EL (cell line): ENCODE measurements at places on chromosomes 13 and 19.

GRCh38 chr19:49891393-49891792 is 5.3 kb downstream of the IL4I1 start:
- no peak for DNase-seq

- DNase-seq = no peak
Measured at GRCh38 chr19:38388349-38389100, at the start of gene SPRED3. Gene SPRED3 (plus strand): TSS chr19:38388697. CDS start chr19:38390303, 1,606 bp downstream.

DNA sequence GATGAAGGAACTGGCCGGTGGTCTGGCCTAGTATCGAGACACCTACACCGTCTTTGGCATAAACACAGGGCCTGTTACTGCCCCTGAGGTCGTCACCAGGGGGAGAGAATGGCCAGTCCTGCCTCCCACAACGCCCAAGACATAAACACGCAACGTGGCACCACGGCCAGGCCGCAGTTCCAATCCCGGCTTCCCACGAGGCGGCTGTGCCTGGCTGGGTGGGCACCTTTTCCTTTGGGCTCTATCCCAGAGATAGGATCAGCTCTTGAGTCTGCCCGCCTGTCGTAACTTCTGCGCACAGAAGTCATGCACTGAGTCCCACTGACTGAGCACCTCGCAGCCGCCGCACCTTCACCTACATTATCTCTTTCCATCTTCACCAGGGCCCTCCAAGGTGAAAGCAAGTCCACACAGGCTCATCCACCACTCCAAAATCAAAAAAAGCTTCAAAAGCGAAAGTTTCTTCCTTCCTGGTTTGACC is 1.1 kb downstream of the MIER2 start:
- no peak for DNase-seq

GRCh38 chr13:106494506-106494905 is 41.0 kb downstream of the EFNB2 start:
- DNase-seq = no peak

DNA sequence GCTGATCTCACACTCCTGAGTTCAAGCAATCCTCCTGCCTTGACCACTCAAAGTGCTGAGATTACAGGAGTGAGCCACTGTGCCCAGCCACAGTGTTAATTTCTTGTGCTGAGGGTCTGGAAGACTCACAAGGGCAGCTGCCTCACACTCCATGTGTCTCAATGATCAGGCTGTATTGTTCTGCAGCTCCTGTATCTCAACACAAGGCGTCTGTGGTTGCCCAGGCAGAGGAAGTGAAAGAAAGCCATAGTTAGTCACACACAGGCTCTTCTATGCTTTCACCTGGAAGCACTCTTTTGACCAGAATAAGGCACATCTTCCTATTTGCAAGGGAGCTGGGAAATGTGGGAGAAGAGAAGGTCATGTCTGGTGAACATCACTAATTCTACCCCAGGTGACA is 107.3 kb upstream of the ZNF507 start:
- DNase-seq = no peak

DNA sequence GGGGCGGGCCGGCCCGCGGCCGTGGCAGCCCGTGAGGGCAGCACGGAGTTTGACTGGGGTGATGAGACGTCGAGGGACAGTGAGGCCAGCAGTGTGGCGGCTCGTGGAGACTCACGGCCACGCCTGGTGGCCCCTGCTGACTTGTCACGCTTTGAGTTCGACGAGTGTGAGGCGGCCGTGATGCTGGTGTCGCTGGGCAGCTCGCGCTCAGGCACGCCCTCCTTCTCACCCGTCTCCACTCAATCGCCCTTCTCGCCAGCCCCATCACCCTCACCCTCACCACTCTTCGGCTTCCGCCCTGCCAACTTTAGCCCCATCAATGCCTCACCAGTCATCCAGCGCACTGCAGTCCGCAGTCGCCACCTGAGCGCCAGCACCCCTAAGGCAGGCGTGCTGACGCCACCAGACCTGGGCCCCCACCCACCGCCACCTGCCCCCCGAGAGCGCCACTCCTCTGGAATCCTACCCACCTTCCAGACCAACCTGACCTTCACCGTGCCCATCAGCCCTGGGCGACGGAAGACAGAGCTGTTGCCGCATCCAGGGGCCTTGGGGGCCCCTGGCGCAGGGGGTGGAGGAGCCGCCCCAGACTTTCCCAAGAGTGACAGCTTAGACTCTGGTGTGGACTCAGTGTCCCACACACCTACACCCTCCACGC is 4.5 kb downstream of the CIC start:
- DNase-seq = no peak

- DNase-seq = no peak
Measured at GRCh38 chr19:11375143-11375948, 880 bp downstream of the SWSAP1 start.

DNA sequence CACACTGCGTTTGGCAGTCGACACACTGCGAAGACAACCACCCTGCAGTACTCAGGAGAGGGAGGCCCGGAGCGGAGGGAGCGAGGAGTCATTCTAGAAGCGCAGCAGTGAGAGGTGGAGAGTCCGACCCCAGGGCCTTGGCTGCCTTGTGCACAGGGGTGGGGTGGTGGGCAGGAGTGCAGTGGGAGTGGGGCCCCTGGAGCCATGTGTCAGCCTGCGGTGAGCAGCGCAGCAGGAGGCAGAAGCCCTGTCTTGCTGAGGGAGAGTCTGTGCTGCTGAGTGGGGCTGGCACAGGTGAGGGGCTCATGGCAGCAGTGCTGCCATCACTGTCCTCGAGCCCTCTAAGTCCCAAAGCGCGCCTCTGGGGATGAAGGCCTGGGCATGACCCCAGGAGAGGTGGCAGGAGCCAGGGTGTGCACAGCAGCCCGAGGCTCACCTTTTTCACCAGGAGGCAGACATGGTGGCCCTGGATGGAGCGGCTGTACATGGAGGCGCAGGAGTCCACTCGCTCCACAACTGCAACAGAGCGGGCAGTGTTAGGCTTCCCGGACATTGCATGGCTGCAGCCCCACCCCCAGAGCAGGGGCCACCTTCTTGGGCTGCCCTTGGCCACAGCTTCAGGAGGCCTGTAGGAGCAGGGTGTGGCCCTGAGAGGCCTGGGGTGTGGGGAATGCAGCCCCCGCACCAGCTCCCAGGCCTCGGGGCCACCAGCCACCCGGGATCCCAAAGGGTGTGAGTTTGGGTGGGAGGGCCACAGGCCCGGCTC is 11.7 kb downstream of the IZUMO4 start:
- DNase-seq = no peak

- DNase-seq = no peak
Measured at GRCh38 chr13:20988033-20988908, 73.1 kb downstream of the LATS2 start.

- no peak for DNase-seq
Measured at GRCh38 chr13:99806671-99807070, 164.9 kb downstream of the ZIC5 start.

DNA sequence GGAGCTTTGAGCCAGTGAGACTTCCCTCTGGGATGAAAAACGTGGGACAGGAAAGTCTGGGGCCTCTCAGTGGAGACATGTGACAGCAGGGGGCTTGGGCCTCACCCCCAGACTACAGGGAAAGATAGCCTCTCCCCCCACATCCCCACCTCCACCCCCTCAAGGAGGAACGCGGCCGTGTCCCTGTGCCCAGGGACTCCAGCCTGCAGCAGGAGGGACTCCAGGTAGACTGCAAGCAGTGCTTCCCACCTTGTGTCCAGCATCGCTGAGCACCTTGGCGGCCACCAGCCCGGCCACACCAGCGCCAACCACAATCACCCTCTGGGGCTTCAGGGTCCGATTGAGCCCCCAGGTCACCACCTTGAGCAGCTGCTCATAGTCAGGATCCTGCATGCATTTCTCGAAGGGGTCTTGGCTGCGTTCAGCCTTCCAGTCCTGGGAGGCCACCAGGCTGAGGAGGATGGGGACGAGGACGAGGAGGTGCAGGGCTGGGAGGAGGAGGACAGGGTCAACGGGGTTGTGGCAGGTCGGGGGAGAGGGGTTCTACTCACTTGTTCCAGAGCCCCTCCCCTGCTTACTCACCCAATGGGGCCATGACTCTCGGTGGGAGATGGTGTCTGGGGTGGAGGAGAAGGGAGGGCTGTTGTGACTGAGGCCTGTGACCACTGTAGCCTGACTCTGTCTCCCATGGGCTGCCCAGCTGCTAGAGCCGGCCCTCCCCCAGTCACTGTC is 955 bp downstream of the IL4I1 start:
- no peak for DNase-seq

DNA sequence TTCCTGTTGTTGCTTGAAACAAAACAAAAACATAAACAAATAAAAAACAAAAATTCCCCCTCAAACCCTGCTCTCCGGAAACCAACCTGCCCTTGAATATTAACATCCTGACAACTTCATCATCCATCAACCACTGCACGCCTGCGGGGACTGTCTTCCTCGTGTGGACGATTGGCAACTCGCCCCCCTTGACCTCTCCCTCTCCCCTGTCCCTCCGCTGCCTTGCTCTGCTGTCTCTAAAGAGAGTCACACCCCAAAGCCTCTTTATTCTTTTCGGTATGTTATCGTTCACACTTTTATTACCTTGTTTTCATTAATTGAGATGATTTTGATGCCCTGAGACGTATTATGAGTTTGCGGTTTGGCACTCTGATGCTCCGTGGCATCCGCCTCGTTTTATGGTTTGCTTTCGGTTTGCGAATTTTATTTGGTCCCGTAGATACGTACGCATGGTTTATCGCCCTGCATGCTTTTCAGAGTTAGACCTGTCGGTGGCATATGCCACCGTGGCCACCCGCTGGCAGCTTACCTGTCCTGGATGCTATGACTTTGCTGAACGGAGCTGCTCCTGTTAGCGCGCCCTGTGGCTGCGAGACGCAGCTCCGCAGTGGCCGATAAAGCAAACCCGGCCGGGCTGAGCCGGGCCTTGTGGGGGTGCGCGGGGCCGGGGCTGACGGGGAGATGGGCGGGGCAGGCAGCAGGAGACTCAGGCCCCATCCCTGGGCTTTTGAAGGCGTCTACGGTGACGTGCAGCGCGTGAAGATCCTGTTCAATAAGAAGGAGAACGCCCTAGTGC is 10.6 kb downstream of the PTBP1 start:
- no peak for DNase-seq

DNA sequence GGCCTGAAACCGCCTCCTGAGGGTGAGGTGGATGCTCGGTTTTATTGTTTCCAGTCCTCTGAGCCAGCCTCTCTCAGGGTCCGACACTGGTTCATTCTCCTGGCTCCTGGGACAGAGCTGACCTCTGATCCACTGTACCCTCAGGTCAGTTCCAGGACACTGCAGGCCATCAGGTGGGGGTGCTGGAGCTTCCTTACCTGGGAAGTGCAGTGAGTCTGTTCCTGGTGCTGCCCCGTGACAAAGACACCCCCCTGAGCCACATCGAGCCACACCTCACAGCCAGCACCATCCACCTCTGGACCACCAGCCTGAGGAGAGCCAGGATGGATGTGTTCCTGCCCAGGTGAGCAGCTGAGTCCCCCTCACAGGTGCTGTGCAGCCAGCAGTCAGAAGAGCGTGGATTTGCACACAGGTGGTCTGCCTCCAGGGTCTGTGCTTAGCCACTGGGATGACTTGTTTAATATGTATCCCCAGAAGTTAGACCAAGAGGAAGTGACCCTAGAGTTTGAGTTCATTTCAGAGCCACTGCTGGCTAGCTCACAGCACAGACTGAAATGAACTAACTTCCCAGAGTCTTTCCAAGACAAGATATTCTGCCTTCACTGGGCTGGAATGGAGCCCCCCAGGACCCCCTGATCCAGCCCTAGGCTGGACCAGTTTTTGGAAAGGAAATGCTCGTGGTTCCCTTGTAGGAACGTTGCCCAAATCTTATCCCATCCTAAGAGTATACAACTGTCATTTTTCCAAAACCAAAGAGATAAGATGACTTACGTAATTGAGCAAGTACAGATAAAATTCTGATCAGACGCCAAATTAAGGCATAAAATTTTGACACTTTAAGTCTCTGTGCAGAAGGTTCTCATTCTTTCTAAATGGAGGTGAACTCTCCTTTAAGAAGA is 8.8 kb downstream of the SERPINE3 start:
- no peak for DNase-seq

- no peak for DNase-seq
Measured at GRCh38 chr19:31995546-31995945, 349.9 kb upstream of the ZNF507 start.

DNA sequence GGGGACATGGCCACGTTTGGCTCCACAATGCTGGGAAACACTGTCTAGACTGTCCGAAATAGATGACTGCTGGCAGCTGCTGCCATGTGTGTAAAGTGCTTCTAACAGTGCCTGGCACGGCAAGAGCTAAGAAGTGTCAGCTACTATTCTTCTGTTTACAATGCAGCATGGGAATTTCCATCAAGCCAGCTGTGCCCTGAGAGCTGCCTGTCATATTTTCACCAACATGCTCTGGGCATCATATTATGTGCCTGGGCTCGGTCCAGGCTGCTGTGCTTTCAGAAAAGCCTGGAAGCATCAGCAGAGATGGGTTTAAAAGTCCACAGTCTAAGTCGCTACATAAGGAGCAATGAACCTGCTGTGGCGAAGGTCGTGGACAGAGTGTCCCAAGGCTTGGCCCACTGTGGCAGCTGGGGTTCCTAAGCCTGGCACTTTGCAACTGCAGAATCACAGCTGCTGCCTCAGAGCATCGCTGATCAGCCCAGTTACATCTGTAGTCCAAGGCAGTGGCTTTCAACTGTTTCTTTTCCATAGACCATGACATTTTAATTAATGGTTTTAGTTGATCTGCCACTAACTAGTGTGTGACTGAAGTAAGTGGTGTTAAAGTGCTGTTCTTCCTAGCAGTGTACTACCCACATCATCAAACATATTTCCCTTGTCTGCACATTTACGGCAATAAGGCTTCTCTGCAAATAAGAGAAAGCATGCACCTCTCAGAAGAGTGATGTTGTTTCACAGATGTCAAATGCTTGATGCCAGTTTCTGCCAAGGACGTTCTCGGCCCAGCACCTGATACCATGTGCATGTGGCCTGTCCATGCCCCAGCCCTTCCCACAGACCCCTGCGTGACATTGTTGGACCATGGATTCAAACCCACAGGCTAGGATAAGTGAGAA is 95.7 kb upstream of the C1QTNF9B start:
- DNase-seq = no peak

- no peak for DNase-seq
Measured at GRCh38 chr19:6864325-6864940, 22.9 kb upstream of the ADGRE1 start.

- no peak for DNase-seq
Measured at GRCh38 chr19:45320997-45321775, 1.5 kb downstream of the CKM start.

GRCh38 chr13:84823528-84823927 is 941.3 kb upstream of the SLITRK1 start:
- DNase-seq = no peak

- no peak for DNase-seq
Measured at GRCh38 chr13:55963934-55964333, 1176.8 kb upstream of the PRR20A start.

DNA sequence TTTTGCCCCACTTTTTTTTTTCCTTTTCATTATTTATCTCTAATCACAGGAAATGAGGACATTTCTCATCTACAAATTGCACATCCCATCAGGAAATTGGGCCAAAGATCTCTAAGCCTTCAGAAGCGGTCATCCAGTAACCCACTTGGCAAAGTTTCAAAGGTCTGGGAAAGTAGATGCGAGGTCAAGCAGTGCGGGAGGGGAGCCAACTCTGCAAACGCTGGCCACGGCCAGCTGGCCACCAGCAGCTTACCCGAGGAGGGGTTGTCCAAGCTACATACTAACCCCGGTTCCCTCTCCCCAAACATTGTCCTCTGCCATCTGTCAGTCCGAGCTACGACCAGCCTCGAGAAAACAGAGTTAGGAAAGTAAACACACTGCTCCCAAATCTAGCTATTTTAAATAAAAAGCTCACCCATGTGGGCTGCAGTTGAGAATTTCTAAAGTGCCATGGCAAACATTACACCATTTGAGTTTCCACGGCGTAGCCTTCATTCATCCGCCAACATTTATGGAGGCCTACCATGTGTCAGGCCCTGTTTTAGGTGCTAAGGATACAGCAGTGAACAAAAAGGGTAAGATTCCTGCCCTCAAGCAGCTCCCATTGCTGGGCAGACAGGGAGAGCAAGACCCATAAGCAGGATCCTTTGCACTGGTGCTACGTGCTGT is 11.5 kb downstream of the FFAR2 start:
- no peak for DNase-seq
